ENCODE measurements at places on chromosomes 11 and 22.

DNA sequence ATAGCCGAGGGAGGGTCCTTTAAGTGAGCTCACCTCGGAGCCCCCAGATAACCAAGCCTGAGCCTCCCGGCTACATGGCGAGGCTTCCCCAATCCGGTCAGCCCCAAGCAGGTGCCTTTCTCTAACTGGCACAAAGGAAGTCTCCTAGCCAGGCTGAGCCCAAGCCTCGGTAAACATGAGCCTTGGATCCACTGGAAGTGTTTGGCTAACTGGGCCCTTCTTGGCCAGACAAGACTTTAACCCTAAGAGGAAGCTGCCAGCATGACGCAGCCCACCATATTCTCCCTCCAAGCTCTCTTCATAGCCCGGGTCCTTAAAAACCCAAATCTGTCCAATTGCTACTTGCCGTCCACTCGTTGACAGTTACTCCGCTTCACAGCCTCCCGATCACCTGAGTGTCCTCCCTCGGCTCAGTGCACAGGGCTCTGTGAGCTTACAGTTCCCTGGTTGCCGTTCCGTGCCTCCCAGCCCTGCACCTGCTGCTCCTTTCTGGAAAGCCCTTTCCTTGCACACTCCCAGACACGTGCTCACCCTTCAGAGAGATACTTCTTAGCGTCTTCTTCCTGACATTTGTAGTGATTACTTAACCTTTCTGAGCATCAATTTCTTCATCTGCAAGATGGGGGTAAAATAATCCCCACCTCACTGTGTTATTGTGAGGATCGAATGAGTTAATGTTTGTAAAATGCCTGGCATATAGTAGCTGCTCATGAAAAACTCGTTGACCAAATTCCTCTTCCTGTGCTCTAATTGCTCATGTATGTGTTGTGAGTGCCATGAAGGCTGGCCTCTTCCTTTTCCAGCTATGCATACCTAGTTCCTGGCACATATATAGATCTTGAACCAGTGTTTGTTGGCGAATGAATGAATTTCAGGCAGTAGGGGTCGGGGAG, 25.6 kb downstream of the TXN2 start:
- no peak for DNase-seq

- no peak for DNase-seq
These were observed 10.7 kb downstream of the KCNJ5 start for GRCh38 chr11:128901653-128902514.

- DNase-seq, result no peak
These were observed 21.6 kb downstream of the DBX1 start for GRCh38 chr11:20138707-20139106.

DNA sequence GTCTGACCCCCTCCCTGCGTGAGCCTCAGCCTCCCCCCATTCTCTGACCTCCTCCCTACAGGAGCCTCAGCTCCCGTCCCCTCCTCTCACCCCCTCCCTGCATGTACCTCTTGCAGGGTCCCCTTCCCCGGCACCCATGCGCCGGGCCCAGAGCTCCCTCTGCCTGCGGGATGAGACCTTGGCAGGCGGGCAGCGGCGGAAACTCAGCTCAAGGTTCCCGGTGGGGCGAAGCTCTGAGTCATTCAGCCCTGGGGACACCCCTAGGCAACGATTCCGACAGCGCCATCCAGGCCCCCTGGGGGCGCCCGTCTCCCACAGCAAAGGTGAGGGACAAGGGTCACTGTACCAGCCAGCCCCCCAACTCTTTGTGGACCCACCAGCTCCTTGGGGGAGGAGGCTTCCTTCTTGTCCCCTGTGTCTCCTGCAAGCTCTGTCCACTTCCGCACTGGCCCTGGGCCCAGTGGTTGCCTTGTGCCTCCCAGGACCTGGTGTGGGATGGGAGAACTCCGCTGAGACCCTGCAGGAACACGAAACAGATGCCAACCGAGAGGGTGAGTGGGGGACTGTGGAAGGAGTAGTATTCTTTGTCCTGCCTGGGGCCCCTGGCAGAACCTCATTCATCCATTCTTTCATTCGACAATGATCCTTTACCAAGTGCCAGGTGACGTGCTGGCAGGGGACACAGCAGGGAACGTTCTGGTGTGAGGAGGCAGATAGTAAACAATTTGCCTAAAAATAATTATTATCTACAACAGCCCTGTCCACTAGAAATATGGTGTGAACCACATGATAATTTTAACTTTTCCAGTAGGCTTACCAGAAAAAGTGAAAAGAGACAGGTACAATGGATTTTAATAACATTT, 3.7 kb upstream of the RPS6KA4 start:
- DNase-seq, result peak; percentile 21

DNA sequence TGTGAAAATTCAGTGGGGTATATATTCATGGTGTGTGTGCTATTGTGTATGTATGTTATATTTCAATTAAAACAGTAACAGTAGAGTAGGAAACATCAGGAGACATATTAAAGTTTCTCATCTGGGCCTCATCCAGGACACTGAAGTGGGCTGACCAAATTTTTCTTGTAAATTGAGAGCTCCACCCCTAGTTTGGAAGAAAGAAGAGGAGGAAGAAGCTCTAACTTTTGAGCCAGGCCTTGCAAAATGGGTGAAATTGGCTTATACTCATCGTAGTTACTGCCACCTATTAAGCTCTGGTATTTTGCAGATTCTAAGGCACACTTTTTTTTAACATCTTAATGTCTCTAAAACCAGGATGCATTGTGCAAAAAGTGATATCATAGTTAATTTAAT, 33.7 kb downstream of the TSPAN18 start:
- DNase-seq, result no peak

GRCh38 chr11:111408789-111409727, 30.0 kb upstream of the POU2AF1 start:
- DNase-seq, result no peak

GRCh38 chr22:23519442-23520157, 60.5 kb downstream of the IGLL1 start:
- DNase-seq, result no peak

GRCh38 chr11:1750840-1751530, 590 bp upstream of the IFITM10 start:
- DNase-seq, result no peak

- no peak for DNase-seq
These were observed 9.3 kb downstream of the MIF start for GRCh38 chr22:23903328-23903971.

GRCh38 chr11:57653163-57653562, 3.5 kb upstream of the YPEL4 start:
- DNase-seq, result no peak

DNA sequence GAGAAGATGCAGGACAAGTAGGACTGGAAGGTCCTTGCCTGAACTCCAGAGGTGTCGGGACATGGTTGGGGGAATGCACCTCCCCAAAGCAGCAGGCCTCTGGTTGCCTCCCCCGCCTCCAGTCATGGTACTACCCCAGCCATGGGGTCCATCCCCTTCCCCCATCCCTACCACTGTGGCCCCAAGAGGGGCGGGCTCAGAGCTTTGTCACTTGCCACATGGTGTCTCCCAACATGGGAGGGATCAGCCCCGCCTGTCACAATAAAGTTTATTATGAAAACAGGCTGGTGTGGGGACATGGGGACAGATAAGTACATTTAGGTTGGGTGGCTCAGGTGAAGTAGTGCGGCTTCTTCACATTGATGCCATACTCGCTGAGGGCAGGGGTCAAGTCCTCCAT, 1.4 kb downstream of the TAF10 start:
- DNase-seq, result no peak

DNA sequence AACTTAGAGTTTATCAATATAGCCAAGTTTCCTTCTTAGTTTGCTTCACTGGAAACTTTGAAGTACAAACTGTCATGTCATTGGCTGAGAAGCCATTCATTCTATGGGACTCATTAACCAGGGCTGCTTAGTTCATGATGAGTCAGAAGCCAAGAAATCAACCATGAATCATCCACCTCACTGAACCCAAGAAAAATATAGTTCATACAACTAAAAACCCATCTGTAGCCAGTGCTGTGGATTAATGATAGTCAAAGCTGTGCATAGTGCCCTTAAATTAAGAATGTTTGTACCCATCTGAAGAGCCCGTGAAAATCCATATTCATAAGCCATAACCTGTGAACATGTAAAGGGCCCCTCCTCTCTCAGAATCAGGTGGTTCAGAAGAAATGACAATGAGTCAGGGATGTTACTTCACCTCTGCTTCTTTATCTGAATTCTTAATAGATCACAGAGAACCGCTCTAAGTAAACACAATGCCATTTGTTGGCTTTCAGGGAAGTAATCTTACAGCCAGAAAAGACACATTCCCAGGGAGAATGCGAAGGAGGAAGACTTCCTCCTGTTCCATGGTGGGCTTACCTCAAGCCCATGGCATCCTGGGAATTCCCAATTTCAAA, 25.4 kb downstream of the MMP20 start:
- DNase-seq, result no peak

DNA sequence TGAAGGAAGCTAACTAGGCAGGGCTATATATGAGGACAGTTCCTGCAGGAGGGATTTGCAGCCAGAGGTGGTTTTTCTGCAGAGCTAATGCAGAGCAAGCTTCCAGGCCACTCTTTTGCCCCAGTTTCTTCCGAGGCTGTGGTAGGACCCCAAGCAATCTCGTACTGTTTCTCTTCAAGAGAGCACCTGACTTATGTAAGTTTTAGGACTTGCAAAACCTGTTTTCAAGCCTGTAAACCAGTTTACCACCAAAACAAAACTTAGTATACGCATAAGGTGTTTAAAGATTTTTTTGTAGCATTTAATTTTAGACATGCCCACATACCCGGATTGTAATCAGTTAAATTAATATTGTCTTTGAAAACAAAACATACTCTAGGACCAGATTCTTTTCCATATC, 7.7 kb upstream of the APLP2 start:
- no peak for DNase-seq

DNA sequence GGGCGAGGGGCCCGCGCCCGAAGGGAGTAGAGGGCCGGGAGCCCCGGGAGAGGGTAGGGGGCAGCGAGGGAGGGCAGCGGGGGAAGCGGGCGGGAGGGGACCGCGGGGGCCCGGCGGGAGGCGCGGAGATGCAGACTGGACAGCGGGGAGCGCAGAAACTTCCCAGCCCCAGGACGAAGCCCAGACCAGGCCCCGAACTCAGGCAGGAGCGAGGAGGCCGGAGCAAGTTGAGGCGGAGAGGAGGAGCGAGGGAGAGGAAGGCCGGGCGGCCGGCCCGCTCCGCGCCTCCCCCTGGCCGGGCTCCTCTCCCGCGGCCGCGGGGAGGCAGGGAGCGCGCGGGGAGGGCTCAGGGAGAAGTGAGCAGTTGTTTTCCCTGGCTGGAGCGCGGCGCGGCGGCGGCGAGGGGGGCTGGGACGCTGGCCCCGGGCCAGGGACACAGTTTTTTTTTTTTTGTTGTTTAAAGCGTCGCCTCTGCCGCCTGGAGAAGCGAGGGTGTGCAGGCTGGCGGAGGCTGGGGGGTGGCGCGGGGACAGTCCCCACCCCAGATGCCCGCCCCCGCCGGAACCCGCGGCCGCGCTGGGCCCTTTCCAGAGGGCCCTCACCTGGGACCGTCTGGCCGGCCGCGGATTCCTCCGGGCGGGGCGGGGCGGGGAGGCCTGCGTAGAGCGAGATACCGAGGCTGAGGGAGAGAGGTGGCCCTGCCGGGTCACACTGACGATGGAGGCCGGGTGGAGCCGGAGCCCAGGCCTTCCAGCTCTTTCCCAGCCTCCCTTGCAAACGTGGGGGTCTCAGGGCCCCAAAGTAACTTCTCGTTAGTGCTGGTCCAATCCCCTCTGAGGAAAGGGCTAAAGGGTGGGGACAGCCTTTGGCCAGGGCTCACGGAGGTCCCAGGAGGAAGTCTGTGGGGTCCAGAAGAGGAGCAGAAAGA, at the start of gene LTBP3:
LTBP3 (minus strand) TSS at position 358 of the 928 bp plus-strand sequence. CDS start 400 bp downstream, outside the sequence.
- DNase-seq, result no peak

GRCh38 chr11:36074941-36075431, 131.1 kb downstream of the LDLRAD3 start:
- DNase-seq, result no peak

- DNase-seq, result no peak
These were observed 86.5 kb upstream of the SLC25A18 start for GRCh38 chr22:17476838-17477237.

DNA sequence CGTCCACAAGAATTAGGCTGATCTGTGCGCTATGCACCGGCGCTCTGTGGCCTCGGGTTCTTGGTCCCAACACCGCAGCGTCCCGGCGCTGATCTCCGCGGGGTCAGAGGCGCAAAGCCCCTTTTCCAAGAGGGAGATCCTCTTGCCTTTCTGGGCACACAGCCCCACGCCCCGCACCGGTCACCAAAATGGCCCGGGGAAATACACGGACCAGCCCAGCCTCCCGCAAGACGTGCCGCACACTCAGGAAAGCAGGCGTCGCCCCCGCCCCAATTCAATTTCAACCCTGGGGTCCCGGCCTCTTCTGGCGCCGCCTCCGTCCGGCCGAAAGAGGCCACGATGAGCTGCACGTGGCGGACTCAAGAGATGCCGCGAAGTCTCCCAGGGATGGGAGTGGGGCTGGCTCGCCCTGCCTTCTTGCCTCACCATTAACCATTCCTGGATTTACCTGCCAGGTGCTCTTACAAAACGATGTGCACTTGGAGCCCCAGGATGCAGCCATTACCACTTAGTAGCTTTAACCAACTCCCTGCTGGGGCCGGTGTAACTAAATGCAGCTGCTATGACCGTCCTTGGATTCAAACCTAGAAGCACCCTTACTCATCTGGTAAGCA, 10.5 kb downstream of the PIWIL3 start:
- DNase-seq, result no peak

- no peak for DNase-seq
These were observed 519.6 kb downstream of the ETS1 start for GRCh38 chr11:128067780-128068179.

- DNase-seq, result no peak
These were observed 234.4 kb upstream of the E2F8 start for GRCh38 chr11:19474954-19475721.

DNA sequence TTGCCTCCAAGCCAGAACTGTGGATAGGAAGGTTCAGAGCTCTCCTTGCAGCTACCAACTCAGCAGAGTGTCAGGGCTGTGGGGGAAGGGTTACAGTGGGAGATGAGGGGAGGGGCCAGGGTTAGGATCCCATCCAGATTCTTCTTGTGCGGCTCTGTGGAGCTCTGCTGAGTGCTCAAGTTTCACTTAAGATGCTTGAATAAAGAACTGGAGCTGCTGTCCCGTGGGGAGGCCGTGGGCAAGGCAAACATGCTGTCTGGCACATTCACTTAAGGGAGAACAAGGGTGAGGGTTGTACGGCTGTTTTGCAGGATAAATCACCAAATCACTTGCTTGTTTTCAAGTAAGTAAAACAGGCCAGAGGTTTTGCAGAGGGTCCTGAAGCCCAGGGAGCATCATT, 197.1 kb downstream of the FAM76B start:
- DNase-seq, result no peak

GRCh38 chr11:17564687-17565042, 17.6 kb downstream of the OTOG start:
- DNase-seq, result no peak

DNA sequence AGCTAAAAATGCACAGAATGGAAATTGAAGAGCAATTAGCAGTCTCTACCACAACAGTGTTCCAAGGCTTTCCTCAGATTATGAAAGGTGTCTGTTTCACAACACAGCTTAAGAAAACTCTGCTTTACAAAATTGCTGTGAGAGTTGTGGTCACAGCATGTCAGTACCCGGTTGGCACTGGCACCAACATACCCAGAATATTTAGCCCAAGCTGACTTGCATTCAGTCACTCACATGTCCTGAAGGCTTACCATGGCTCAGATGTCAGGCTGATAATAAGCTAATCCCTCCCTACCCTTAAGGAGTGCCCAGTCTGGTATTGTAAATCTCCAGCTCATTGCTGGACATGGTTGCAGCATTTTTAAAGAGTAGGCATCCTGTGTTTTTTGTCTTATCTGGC, 14.9 kb downstream of the NCR3LG1 start:
- no peak for DNase-seq

- no peak for DNase-seq
These were observed 146.2 kb downstream of the TRIM29 start for GRCh38 chr11:119991669-119992068.
